ENCODE measurements at places on chromosomes 16 and 17. TPM values are rescaled to one million over a fixed set of nuclear protein-coding genes. Genes with fewer than 3 reads are reported as not detected.

Gene SLC13A5
- total RNA-seq: not detected

Gene PRR15L
- not detected for total RNA-seq

Gene TAC4
- total RNA-seq: not detected

Gene CMTM3
- total RNA-seq: 4.3 TPM

Measured in MCF 10A (cell line).